ENCODE measurements at places on chromosomes 2 and 18. TPM values are rescaled to one million over a fixed set of nuclear protein-coding genes. Genes with fewer than 3 reads are reported as not detected.

Gene CFC1B
- total RNA-seq = not detected

GRCh38 chr2:5433855-5434254 lies 258.3 kb upstream of the SOX11 start:
- no peak for DNase-seq

Gene FOXI3
- total RNA-seq = not detected

Gene GAREM1
- 22.7 TPM for total RNA-seq

DNA sequence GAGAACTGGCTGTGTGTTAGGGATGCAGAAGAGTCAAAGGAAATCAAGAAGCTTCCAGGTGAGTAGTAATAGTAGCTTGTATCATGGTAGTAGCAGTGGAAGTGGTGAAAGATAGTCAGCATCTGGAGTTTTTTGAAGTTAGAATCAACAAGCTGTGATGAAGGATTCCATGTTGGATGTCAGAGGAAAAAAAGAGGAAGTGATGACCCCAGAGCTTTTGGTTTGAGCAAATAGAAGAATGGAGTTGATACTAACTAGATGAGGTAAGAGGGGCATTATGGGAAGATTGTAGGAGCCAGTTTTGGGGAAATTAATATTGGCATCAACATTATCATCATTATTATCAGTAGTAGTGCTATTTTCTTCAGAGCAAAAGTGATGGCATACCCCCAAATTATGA lies 542.2 kb downstream of the XIRP2 start:
- DNase-seq = no peak

DNA sequence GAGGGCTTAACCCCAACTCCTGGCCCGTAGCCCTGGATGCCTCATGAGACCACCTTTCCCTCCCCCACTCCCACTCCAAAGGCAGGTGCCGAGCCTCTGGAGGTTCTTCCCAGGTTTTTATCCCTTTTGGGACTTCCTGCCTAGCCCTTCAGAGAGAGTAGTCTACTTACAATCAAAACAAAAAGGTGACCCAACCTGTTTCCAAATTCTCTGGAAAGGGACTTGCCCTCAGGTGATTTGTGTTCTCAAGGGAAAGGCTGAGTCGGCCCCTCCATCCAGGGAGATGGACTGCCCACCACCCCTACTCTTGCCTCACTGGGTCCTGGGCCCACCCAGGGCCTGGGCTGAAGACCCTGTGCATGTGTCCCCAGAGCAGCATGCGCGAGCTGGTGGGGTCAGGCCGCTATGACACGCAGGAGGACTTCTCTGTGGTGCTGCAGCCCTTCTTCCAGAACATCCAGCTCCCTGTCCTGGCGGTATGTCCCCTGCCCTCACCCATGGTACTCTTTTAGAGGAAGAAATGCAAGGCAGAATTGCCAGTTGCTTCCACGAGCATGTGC lies 108.5 kb downstream of the PLB1 start:
- no peak for DNase-seq

- no peak for DNase-seq
Measured at GRCh38 chr2:124797049-124797448, 772.0 kb downstream of the CNTNAP5 start.

Gene LIMS3
- 5.3 TPM for total RNA-seq

Gene ANKRD36
- 5.6 TPM for total RNA-seq

Gene SH3RF3
- 8.0 TPM for total RNA-seq

- no peak for DNase-seq
Measured at GRCh38 chr2:233556881-233557736, 9.5 kb downstream of the USP40 start.

DNA sequence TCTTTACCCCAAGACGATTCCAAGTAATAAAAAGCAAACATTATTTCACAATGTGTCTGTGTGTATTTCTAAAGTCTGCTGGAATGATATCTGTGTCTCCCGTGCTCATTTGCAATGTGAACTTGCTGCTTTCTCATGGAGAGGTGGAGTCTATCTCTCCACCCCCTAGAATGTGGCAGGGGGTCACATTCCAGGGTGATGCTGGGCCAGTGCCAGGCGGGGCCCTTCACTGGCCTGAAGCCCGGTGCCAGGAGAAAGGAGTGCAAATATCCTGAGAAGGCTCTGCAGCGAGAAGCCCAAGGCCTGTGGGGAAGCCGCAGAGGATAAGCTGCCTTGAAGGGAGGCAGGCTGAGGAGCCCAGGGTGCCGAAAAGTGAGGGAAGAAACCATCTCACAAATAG lies 26.8 kb upstream of the LDLRAD4 start:
- DNase-seq = no peak

DNA sequence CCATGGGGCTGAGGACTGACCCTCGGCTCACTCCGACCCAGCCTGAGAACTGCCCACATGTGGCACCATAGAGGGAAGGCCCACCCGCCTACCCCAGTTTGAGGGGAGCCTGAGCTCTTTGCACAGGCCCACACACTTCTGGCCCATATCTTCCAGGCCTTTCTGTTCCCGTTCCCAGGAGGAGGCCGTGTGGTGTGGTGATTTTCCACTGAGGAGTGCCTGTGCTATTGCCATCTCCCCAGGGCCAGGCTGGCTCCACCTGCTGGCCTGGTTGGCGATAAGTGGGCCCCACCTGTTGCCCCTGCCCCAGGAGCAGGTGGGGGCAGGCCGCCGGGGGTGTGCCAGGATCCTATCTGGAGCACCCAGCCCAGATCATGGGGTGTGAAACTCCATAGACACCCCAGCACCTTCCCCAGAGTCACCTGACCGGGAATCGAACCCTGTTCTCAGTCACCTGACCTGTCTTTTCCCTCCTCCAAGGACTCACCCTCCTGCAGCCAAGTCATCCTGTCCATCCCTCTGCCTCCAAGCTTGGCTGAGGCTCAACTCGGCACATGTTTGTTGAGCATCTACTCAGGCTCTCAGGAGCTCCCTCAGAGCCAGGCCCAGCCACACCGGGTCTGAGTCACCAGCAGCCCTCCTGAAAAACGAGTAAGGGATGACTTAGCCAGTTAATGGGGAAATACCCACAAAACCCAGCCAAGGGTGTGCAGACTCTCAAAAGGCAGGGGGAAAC lies 120.1 kb downstream of the CYP26B1 start:
- no peak for DNase-seq

GRCh38 chr2:230998882-230999281 lies 3.0 kb downstream of the SPATA3 start:
- no peak for DNase-seq

DNA sequence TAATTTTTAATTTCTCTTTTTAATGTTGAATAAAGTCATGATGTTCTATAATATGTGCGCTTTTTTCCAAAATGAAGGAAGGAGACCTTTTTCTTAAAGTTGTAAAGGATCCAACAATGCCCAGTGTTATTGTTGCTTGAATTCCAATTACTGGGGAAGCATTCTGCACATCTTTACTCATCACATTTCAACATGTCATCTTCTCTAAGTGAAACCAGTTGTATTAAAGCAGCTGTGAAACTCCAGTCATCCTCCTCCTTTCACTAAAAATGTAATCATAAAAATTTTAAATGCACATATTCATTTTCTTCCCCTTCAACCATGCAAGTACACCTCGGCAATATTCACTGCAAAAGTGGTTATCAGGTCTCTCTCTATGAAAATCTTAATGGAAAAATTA lies 722.7 kb downstream of the TSN start:
- DNase-seq = no peak

Gene KCNIP3
- 8.7 TPM for total RNA-seq

- DNase-seq = no peak
Measured at GRCh38 chr2:16653799-16654198, 11.8 kb downstream of the CYRIA start.

DNA sequence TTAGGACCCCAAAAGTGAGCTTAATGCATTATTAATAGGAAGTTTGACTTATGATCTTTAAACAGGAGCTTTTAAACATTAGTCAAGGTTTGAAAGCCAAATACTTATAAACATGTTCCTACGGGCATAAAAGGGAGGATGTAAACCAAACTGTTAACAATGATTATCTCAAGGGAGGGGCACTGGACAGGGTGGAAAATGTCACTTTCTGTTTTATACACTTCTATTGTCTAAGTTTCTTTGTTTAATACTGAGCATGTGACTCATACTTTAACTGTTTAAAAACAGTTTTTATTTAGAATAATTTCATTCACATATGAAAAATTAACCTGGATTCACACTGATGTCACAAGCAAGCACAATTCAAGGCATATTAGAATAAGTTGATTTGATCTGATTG lies 18.3 kb upstream of the ITGA6 start:
- no peak for DNase-seq

DNA sequence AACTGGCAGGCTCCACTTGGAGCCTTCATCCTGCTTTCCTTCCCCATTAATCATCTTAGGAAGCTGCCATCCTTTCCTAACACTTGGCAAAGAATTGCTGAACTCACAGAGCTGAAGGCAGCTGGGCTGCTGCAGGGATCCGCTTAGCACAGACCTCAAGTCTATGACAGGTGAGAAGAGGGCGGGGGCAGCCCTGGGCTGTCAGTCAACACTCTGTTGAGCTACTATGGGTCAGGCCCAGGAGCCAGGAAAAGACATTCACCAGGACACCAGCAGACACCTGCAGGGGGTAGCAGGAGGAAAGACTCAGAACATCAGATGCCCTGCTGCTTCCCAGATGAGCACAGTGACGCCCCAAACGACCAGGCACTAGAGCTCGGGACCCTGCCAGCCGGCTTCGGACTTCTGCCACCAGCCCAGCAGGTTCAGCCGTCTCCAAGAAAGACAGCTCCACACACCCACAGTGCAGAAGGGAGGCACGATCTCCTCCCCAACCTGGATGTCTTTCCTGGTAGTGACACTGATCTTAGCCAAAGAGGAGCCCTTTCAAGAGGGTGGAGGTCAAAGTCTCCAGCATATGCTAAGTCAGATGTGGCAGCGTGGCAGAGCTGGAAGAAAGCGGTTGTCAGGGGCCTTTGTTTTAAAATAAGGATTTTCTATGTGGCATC lies 55.2 kb downstream of the SNORC start:
- no peak for DNase-seq

DNA sequence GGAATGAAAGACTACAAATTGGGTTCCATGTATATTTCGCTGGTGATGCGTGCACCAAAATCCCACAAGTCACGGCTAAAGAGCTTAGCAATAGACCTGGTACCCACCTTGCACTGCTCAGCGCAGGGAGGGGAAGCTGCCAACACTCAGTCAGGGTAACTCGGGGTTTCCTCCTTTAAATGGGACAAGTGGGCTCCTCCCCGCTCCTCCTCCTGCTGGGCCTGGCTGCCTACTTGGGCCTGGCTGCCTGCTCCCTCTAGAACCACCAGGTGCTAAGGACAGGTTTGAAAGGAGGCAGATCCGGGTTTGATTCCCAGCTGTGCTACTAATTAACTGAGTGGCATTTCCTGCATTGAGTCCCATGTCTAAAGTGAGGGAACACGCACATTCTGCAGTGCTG lies 23.4 kb downstream of the MYO7B start:
- DNase-seq = no peak

DNA sequence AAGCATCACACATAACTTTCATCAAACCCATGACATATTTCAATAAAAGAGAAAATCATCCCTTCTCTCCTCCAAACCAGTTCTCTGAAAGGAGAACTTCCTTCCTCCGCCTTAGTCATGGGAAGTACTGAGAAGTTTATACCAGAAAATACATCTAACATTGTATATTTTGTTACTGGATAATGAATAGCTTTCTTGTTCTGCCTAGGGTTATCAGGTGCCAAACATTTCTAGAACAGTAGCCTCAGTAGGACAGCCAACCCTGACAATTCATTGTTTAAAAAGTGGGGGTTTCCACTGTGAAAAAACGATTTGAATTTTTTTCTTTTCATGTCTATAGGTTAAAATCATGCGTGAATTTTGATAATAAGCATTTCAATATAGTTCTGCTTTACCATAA lies 16.0 kb upstream of the DAW1 start:
- DNase-seq = no peak

- DNase-seq = no peak
Measured at GRCh38 chr2:189128970-189129369, 50.6 kb downstream of the COL5A2 start.

- DNase-seq = no peak
Measured at GRCh38 chr2:2321200-2321540, 9.9 kb downstream of the MYT1L start.
